A375 (cell line): ENCODE measurements at places on chromosomes 4 and X. TPM values are rescaled to one million over a fixed set of nuclear protein-coding genes. Genes with fewer than 3 reads are reported as not detected.

The SPOCK3 gene
- total RNA-seq = 1.4 and 2.2 TPM in 2 replicates

The KLHL4 gene
- 0.58 and 0.64 TPM in 2 replicates for total RNA-seq

The ARR3 gene
- total RNA-seq = not detected in 2 replicates

The TMPRSS11D gene
- total RNA-seq = 0.05 TPM in 1 of 2 replicates, not detected in the other

The MYOZ2 gene
- 0.24 TPM in 1 of 2 replicates, not detected in the other for total RNA-seq

The SOWAHB gene
- total RNA-seq = not detected in 2 replicates
